ENCODE measurements at places on chromosomes 5 and 9. TPM values are rescaled to one million over a fixed set of nuclear protein-coding genes. Genes with fewer than 3 reads are reported as not detected.

CCNO gene
- total RNA-seq, result 5.8 TPM

TRIM14 gene
- 15.6 TPM for total RNA-seq

PTCD2 gene
- total RNA-seq, result 10.2 TPM

GLRA1 gene
- total RNA-seq, result not detected

GFPT2 gene
- total RNA-seq, result 62.3 TPM

CSF1R gene
- 0.35 TPM for total RNA-seq

SLC6A7 gene
- total RNA-seq, result 0.02 TPM

PCDHB16 gene
- total RNA-seq, result 0.05 TPM

FAM78A gene
- total RNA-seq, result 0.44 TPM

NTMT1 gene
- 91.1 TPM for total RNA-seq

ZNF354C gene
- total RNA-seq, result 0.61 TPM

MYOT gene
- total RNA-seq, result 0.21 TPM

SPINK6 gene
- 0.27 TPM for total RNA-seq

WNT8A gene
- not detected for total RNA-seq

PRUNE2 gene
- total RNA-seq, result 0.09 TPM

TPPP gene
- total RNA-seq, result 5.4 TPM

PCDHGA7 gene
- 0.95 TPM for total RNA-seq

SEC24A gene
- total RNA-seq, result 12.4 TPM

ZBTB43 gene
- total RNA-seq, result 11.1 TPM

IFNA21 gene
- not detected for total RNA-seq

SPDL1 gene
- 56.0 TPM for total RNA-seq

LURAP1L gene
- 28.2 TPM for total RNA-seq

PAEP gene
- total RNA-seq, result 0.32 TPM

TMEM171 gene
- total RNA-seq, result 4.6 TPM
